Stimulated activated CD4-positive, alpha-beta T cell treated with anti-CD3 and anti-CD28 coated beads, Interleukin-1b, Interleukin-23, amount 100 ng/mL, for 1 hour (primary cell): ENCODE measurements at places on chromosomes 5 and 9.

DNA sequence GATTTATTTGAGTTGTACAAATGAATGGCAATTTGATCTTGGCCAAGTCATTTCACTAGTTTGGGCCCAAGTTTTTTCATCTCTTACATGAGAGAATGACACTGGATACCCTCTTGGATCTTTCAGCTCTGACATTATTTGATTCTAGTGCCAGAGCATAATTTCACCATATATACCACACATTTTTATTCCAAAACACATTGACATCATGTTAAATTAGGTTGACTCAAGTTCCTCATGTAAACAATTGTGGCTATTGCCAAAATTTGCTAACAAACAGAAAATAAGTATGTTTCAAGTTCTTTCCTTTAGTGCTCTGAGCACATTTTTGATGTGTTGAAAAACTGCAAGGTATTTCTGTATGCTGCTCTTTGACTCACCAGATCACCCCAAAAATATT is 375.8 kb downstream of the ZNF608 start:
- no peak for DNase-seq

GRCh38 chr9:26904070-26904469 is 11.5 kb upstream of the CAAP1 start:
- no peak for DNase-seq

DNA sequence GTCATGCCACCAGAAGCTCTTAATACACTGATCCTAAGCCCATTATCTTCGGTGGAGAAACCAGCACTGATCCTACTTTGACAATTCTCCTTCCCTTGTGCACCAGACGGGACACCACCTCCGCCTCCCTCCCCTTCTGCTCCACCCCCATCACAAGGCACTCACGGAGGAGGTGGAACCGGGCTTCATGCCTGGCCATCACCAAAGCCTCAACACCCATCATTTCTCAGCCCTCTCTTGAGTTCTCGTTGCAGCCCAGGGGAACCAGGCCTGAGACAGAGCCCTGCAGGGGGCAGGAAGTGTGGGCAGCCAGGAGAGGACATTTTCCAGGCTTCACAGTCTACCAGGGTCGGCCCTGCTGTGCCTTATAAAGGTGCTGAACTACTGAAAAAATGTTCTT is 160.5 kb downstream of the GOLPH3 start:
- DNase-seq: no peak

- DNase-seq: no peak
Measured at GRCh38 chr9:131407717-131408195, 13.9 kb downstream of the PRRC2B start.

GRCh38 chr5:172102913-172103626 is 85.0 kb downstream of the STK10 start:
- DNase-seq: no peak

- DNase-seq: no peak
Measured at GRCh38 chr9:120714846-120715388, 647 bp upstream of the MEGF9 start.

GRCh38 chr5:39998518-39998917 is 573.7 kb upstream of the DAB2 start:
- no peak for DNase-seq

DNA sequence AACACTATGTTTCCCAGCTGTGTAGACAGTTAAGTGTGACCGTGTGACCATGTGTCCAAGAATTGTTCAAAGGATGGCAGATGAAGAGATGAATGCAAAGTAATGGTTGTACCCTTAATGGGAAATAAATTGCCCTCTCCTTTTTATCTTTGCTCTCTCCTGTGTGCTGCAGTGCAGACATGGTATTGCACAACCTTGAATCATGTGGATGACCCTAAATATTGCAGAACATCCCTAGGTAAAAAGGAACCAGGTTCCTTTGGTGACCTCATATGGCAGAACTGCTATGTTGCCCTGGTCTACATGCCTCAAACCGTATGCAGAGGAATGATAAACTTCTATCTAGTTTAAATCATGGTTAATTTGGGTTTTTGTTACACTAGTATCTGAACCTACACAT is 81.7 kb upstream of the CTNND2 start:
- no peak for DNase-seq

GRCh38 chr9:131545786-131546335 is 538 bp downstream of the PRRT1B start:
- DNase-seq: no peak

GRCh38 chr5:109711673-109712072 is 21.9 kb downstream of the MAN2A1 start:
- DNase-seq: no peak

GRCh38 chr9:31608416-31608815 is 776.0 kb upstream of the ACO1 start:
- no peak for DNase-seq

DNA sequence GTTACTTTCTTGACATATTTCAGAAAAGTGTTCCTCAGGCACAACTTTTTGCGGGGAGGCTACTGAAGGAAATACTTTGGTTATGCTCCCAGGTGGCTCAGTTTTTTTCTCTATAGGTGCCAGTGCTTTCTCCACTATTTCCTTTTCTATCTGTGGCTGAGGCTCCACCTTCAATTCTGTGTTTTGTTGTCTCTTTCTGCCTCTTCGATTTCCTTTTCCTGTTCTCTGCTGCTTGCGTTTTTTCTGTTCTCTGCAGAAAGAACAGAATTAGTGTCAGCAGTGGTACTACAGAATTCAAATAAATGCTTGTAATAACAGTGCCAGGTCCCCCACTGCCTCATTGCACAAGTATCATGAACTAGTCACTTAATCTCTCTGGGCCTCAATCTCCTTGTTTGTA is 7.0 kb downstream of the HEMGN start:
- DNase-seq: no peak

GRCh38 chr5:73564675-73565074 is 764 bp downstream of the ANKRA2 start:
- DNase-seq: no peak

- DNase-seq: no peak
Measured at GRCh38 chr5:180098991-180099732, 27.6 kb upstream of the RNF130 start.

DNA sequence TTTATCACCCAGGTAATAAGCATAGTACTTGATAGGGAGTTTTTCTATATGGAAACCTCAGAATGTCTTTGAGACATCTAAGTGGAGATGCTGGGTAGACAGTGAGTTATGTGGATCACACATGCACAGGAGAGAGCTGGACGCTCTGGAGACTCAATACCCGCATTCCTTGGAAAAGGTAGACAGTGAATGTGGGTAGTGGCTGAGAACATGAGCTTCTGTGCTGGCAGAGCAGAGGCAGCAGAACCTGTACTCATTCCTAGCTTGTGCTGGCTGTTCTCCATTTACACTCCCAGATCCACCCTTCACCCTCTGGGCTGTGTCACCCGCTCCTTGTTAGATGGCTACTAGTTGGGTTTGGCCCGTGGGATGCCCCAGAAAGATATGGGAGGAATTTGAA is 269.8 kb downstream of the ASTN2 start:
- DNase-seq: no peak

GRCh38 chr5:148426514-148426913 is 42.8 kb downstream of the FBXO38 start:
- DNase-seq: no peak

- DNase-seq: no peak
Measured at GRCh38 chr9:20604562-20604961, 17.7 kb downstream of the MLLT3 start.

- no peak for DNase-seq
Measured at GRCh38 chr9:121914604-121915303, 178.4 kb downstream of the TTLL11 start.

- no peak for DNase-seq
Measured at GRCh38 chr5:77791356-77791755, 15.2 kb upstream of the TBCA start.

DNA sequence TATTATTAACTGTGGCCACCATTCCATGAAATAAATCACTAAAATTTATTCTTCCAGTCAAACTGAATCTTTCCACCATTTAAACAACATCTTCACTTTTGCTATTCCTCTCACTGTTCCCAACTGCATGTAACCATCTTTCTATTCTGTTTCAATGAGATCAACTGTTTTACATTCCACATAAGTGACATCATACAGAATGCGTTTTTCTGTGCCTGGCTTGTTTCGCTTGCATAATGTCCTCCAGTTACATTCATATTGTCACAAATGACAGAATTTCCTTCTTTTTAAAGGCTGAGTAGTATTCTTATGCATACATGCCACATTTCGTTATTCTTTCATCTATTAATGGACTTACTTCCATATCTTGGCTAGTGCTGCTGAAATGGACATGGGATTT is 738.2 kb downstream of the SEMA5A start:
- no peak for DNase-seq

DNA sequence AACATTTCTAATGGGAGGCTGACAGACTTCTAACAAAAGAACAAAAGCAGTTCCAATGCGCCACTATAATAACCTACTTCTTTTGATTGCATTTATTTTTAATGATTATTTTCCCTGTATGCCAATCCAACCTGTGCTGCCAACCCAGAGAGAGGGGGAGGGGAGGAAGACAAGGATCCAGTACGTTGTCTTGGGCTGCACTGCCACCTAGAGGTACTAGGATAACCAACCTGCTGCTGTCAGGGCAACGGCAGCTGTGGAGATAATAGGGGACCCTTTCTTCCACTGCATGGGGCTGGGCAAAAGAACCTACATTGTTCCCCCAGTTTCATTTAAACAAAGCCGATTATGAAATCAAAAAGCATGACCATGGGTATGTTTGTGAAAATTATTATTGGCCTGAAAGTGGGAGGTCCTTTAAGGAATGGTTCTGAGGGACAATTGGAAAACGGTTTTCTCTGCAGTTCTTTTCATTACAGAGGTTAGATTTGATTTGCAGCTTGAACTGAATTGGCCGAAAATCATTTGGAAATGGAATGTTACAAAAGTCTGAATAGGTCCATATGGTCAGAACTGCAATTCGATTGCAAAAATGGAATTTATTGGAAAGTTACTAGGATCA is 101.3 kb downstream of the RASEF start:
- DNase-seq: no peak

DNA sequence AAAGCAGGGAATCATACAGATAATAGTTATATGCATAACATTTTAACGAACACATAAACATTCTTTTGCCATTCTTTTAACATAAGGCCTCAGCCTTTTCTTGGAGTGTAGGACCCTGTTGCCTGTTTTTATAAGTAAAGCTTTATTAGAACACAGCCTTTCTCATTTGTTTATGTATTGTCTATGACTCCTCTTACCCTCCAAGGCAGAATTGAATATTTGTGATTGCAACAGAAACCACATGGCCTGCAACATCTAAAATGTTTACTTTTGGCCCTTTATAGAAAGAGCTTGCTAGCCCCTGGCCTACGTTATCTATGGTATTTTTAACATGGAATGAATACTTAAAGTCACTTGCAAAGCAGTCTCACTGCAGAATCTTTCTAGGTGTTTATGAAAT is 2.6 kb downstream of the SLC31A1 start:
- no peak for DNase-seq

DNA sequence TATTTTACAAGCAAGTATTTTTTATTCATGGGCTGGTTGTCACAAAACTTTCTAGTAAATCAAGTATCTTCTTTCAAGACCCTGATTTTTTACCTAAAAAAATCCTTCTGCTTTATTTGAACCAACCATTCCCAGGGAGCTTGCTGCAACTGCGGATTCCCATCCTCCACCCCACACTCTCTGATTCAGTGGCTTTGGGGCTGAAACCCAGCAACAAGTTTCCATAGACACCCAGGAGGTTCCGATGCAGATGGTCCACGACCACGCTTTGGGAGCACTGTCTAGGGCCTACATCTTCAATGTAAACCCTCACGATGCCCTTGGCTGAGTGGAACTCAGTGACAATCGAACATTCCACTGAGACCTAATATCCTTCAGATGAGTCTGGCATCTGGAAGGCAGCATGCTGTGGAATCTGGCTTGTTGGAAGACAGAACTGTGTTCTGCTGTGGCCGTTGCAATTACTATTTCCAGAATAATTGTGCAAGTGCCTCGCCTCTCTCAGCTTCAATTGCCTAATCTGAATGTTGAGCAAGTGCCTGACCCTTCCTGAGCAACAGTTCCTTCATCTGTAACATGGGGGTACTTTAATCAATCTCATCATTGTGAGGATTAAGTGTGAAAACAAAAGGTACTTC is 105.1 kb downstream of the INSYN2B start:
- no peak for DNase-seq

DNA sequence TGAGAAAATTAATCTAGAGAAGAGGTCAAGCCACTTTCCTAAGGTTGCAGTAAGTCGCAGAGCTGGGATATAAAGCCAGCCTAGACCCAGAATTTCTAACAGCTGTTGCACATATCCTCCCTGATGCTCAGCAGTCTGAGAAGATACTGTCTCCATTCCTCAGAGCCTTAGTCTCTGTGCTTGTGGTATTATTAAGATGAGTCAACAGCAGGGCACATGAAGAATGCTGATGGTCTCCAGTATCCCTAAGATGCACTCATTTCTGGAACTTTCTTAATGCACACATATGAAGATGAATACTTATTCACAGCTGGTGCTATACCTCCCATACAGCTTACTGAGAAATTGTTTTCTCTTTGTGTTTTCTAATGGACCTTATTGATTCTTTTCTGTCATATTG is 32.5 kb downstream of the SGCD start:
- DNase-seq: no peak

DNA sequence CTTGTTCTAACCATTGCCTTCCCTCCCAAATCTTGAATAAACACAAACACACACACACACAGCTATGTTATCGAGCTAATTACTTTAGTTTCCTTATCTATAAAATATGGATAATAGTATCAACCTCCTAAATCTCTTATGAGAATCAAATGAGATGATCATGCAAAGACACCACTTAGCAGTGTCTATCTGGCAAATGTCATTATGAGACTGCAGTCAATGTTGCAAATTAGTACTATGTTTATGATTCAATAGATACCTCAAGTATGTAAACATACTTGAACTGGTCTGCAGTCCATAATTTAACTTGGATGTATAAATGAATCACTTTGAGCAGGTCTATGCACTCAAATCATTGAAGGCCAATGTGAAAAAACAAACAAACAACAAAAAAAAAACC is 22.2 kb upstream of the ERAP2 start:
- no peak for DNase-seq

DNA sequence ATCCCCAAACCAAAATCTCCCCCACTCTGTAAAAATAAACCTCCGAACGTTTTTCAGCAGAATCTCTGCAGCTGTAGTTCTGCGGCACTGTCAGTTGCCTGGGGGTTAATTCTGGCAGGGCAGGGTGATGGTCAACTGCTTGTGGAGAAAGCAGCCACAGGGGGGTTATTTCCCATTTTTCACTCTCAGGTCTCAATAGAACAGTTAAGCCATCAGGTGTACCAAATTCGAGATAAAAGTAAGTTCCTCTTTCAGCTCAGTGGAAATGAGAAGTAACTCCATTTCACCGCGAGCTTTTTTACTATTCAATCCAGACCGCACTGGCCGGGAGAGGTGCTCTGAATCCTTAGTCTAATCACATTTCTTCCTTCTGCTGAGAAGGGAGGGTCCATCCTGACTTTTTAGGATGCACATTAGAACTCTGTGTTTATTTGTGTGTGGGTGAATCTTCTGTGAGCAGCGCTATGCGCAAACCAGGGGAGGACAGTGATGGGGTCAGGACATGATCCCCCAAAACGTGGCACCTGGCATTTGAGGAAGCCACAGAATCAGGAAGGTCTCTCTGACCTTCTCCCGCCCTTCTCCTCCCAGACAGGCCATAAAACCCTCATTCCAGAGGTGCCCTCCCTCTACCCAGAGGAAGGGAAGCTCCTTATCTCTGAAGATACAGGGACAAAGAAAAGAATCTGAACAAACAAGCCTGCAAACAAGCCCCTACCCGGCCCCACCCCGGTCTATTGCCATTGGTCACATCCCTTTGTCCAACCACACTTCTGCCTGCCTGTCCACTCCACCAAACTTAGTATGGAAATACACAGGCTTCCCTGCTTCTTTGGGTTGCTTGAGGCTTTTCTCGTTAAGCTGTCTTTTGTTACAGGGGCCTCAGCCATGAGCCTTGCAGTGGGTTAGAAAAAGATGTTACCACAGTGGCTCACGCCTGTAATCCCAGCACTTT is 229.0 kb downstream of the ROR2 start:
- DNase-seq: no peak
